ENCODE measurements at places on chromosomes 12 and 14.

DNA sequence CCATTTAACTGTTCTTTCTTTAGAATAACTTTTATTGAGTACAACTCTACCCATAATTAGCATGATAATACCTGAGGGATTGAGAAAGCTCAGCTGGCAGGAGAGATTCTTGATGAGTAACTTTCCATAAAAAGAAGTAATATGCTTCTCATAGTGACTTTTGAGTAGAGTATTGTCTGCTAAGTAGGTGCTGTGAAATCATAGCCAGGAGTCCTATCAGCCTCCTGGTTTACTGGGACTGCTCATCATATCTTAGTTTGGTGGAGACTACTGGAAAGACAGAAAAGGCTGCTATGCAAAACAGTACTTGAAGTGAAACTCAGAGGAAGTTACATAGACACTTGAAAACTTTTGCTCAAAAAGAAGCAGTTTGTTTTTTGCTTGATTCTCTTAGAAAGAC, 113.3 kb upstream of the ATP2B1 start:
- DNase-seq = no peak

GRCh38 chr14:100214770-100215083, 24.2 kb upstream of the YY1 start:
- DNase-seq = no peak

- no peak for DNase-seq
Measured at GRCh38 chr14:20631880-20632389, 9.6 kb downstream of the OR6S1 start.

DNA sequence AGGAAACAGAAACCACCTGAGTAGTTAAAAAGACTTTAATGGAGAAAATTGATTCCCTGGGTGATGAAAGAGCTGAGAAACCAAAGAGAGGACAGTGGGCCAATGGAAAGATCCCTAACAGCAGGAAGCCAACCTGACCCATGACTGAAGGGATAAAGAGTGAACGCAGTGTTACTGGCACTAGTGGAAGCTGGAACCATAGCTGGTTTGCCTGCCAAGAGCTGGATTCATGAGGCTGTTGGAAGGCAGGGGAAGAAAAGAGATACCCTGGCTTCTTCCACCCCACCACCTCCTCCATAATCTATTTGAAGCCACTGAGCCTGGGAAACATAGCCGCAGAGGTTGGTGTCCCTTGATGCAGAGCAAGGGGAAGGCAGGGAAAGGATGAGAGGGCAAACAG, 125.5 kb upstream of the PRKD1 start:
- DNase-seq = no peak

DNA sequence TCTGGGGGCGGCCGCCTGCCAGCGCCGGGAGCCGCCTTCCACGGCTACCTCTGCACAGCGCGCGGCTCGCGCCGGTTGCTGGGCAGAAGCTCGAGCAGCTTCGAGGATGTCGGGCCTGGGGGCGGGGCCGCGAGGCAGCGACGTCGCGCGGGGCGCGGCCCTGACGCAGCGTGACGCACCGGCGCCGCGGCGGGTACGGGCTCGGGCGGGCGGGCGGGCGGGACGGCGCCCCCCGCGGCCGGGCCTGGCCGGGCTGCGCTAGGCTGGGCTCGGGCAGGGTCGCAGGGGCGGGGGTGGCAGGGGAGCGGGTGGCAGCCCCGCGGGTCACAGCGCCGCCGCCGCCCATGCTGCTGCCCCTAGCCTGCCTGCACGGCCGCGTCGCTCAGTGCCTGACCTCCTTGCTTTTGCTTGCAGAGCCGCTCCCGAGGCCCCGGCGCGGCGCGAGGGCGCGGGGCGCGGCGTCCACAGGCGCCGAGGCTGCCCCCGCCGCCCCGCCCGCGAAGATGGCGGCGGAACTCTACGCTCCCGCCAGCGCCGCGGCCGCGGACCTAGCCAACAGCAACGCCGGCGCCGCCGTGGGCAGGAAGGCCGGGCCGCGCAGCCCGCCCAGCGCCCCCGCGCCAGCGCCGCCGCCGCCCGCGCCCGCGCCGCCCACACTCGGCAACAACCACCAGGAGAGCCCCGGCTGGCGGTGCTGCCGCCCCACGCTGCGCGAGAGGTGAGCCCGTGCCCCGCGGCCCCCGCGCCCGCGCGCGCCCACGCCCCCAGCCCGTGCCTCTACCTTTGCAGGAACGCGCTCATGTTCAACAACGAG, at the start of gene BTBD6:
TSS of gene BTBD6 (plus strand) at position 166 of the 814 bp plus-strand sequence. CDS start at position 345, 179 bp downstream.
- peak; percentile 80 for DNase-seq

DNA sequence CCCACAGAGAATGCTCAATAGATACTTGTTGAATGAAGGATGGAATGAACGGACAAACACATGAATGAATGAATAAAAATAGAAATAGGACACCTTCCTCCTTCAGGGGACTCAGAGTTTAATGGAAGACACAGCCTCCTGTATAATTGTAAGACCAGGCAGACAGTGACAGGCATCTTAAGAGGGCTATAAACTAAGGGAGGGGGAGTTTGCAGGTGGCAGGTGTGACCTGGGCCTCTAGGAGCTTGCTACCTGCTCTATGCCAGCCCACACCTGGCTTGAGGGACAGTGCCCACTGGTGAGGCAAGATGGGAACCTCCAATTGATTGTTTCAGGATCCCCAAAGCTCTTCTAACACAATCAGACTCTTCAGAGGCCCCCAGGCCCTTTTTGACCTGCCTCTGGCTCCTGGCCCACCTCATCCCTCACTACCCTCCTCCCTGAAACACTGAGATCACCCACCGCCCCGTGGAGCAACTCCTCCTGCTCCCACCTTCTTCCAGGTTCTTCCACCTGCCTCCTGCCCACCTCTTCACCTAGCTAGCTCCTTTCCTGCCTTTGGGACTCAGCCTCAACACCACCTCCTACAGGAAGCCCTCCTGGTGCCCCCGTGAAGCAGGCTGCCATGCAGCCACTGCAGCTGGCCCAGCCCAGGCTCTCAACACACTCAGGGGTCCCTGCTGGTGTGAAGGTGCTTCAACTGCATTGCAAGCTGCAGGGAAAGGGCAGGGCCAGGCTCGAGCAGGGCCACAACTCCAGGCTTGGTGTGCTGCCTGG, 9.4 kb downstream of the SERPINA3 start:
- DNase-seq = no peak

DNA sequence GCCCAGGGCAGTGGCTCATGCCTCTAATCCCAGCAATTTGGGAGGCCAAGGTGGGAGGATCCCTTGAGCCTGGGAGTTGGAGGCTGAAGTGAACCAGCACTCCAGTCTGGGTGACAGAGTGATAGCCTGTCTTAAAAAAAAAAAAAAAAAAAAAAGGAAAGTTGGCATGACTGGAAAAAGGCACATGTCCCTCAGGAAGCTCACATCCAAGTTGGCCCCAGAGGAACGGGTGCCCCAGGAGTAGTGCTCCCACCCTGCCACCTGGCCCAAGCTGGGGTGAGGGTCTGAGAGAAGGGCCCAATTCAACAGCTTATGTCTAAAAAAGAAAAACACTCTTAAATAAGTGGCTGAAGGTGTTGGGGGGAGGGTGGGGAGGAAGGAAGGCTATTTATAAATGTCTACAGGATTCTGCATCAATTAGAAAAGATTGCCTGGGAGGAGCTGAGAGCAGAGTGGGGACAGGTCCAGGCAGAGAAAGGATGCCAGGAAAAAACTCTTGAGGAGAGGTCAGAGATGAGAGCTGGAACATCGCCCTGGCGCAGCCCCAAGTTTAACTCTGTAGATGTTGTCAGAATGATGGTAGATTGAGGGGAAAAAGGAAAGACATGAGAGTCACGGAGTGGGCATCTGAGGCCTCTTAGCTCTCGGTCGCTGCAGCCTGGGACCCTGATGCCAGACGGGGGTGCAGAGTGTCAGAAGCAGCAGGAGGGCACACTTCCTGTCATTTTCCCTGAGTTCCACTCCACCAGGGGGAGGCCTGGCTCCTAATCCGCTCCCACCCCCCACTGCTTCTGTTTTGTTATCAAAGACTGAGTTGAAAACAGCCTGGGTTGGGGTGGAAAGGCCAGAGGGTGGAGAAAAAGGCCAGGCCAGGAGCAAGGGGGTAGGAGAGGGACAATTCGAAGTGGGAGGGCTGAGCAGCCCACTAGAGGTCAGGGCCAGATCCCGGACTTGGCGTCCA, 7.3 kb downstream of the SPRYD3 start:
- DNase-seq = no peak

DNA sequence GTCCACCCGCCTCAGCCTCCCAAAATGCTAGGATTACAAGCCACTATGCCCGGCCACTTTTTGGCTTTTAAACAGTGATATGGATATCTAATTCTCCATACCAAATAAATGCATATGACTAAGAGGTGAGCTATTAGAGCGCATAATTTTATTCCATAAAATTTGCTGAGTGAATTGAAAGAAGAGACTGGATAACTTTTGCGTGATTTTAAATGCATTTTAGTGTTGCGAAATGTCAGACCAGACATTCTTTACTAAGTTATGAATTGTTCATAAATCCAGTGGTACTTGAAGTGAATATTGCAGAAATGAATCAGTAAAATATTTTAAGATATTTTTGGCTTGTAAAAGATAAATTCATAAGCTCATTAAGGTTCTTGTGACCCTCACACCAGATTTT, 50.9 kb upstream of the DIP2B start:
- DNase-seq = no peak

- DNase-seq = no peak
Measured at GRCh38 chr14:20606190-20606901, 15.2 kb upstream of the RNASE12 start.
